Hepatocyte (in vitro differentiated cells): ENCODE measurements at places on chromosomes 1 and 21.

- no peak for DNase-seq
These were observed 70.8 kb upstream of the ARHGEF16 start for GRCh38 chr1:3383679-3384078.

DNA sequence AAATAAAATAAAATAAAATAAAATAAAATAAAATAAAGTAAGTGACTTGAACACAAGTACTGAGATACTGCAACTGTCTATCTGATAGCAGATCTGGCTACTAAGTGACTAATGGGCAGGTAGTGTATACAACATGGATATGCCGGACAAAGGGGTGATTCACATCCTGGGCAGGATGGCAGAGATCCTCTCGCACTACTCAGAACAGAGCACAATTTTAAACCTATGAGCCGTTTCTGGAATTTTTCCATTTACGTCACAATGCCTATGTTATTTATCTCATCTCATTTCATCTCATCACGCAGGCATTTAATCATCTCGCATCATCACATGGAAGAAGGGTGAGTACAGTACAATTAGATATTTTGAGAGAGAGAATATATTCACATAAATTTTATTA, 233.3 kb upstream of the COA6 start:
- DNase-seq: no peak

GRCh38 chr1:150829751-150830150, 21.7 kb upstream of the CTSK start:
- no peak for DNase-seq

DNA sequence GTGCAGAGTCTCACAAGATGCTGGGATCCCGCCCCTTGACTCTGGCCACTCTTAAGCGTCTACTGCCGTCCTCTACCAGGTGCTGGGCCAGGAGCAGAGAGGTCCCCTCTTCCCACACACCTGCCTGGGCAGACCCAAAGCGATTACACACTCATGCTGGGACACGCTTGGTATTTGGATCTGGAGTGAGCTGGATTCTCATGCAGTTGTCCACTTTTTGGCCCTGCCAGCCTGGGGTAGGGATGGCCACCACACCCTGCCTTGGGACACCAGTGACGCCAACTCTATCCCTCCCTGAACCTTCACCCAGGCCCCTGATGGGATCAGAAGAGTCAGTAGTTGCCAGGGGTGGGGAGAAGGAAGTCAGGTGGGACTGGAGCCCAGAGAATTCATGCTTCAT, 28.6 kb downstream of the ITPKB start:
- DNase-seq: no peak
